ENCODE measurements at places on chromosomes 11 and 22.

- no peak for DNase-seq
Measured at GRCh38 chr11:130635937-130636630, 187.6 kb downstream of the ADAMTS15 start.

DNA sequence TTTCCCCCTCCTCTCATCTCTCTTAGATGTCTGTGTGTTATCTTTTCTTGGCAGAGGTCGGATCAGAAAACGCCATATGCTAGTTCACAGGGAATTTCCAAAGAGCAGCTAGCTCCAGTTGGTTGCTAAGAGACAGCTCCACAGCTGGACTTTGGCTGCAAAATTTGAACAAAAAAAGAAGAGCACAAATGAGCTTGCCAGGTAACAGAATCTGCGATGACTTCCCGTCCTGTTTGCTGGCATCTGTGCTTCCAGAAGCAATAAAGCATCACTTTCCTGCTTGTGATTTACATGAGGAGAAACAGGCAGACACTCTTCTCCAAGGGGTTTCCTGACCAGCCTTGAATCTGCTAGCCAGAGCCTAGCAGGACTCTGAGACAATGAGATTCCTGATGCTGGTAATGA is 596.0 kb upstream of the B3GAT1 start:
- peak; percentile 34 for DNase-seq

GRCh38 chr11:86335131-86335767 is 33.2 kb downstream of the HIKESHI start:
- no peak for DNase-seq

DNA sequence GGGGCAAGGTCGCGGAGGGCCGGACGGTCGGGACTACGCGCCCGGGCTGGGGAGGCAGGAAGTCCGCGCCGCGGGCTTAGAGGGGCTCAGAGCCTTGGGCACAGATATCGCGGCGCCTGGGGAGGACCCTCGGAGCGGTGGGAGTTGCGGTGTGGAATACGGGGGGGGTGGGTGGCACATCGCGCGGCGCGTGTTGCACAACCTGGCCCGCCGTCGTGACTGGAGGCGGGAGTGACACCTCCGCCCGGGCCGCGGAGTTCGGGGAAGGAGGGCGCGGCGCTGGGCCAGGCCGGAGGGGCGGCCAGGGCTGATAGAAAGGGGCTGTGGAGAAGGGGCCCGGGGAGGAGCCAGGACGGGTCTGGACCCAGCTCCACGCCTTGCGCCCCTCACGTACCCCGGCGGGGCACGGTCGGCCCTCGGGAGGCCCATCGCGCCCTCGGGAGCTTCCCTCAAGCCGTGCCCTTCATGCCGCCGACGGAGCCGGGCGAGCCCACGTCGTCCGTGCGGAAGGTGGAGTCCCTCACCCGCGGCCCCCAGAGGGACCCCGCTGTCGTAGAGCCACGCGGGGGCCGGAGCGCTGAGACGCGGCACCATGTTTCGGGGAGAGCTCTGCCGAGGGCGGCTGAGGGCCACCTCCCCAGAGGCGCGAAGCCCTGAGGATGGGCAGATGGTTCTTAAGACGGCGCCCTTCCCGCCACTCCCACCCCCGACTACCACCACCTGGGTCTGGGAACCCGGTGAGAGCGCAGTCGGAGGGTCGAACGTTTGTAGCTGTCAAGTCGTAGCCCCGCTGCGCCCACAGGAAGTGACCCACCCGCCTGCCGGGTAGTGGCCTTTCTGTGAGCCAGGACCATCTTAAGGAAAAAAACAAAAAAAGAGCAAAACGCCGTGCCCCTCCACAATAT is 729 bp downstream of the IL17RA start:
- DNase-seq, result no peak

DNA sequence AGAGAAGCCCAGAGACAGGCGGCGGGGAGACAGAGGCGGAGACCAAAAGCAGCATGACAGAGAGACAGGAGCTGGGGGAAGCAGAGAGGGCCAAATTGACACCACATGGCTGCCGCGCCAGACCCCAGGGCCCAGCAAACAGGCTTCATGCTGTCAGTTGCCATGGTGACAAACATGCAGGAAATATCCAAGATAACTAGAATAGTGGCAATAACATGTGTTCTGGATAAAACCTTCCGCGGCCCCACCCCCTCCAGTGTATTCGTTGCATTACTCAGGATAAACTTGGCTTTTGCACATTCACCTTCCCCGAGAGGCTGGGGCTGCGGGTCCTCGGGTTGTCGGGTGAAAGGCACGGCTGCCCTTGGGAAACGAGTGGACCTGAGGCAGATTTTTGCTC is 49.9 kb upstream of the CDON start:
- DNase-seq, result no peak

- DNase-seq, result no peak
Measured at GRCh38 chr22:44046485-44047141, 22.5 kb downstream of the PARVB start.

DNA sequence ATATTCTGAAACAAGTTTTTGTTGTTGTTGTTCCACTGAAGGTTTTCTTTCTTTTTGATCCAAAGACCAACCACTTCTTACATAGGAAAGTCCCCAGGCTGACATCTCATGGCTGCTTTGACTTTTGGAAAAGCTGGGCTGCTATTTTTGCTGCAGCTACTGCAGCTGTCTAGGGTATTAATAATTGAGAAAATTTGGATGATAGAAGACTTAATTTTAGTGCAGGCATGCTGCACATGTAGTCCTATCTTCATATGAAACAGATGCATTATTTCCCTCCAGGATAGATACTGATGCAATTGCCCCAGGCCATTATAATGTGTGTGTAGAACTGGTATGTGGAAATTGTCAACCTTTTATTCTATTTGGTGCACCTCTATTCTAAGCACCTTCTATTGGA is 131.4 kb downstream of the NAV2 start:
- no peak for DNase-seq

DNA sequence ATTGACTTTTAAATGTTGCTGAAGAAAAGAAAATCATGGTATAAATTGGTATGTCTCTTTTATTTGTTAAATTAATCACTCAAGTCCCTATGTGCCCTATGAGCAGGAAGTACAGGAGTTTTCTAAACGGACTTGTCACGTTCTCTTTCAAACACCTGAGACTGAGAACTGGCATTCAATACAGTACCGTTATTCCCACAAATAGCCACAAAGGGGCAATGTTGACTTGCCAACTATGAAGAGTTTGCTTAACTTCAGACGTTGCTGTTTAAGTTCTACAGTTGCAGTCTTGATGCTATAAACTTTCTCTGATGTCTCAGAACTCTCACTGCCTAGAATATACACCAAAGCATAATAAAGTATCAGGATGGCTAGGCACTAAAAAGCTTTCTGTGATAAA is 7.6 kb downstream of the OR56A1 start:
- no peak for DNase-seq

DNA sequence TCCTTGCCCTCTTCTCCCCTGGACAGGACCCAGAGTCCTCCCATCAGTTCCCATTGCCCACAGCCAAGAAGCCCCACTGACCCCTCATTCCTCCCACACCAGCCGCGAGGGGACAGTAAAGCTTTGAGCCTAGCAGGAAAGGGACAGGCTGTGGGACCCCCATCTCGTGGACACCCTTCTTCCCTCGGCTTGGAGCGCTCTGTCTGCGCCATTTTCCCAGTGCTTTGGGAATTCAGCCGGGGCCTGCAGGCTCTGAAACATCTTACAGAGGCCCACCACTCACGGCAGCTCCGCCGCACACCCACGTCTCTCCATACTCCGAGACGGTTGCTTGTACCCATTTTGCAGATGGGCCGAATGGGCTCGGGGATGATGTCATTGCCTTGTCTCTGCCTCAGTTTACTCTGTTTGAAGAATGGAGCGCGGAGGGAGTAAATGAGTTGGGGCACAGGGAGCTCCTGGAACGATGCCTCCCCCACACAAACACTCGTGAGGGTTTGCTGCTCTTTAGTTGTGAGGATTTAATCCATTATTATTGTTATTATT is 447.7 kb downstream of the TBC1D22A start:
- no peak for DNase-seq

DNA sequence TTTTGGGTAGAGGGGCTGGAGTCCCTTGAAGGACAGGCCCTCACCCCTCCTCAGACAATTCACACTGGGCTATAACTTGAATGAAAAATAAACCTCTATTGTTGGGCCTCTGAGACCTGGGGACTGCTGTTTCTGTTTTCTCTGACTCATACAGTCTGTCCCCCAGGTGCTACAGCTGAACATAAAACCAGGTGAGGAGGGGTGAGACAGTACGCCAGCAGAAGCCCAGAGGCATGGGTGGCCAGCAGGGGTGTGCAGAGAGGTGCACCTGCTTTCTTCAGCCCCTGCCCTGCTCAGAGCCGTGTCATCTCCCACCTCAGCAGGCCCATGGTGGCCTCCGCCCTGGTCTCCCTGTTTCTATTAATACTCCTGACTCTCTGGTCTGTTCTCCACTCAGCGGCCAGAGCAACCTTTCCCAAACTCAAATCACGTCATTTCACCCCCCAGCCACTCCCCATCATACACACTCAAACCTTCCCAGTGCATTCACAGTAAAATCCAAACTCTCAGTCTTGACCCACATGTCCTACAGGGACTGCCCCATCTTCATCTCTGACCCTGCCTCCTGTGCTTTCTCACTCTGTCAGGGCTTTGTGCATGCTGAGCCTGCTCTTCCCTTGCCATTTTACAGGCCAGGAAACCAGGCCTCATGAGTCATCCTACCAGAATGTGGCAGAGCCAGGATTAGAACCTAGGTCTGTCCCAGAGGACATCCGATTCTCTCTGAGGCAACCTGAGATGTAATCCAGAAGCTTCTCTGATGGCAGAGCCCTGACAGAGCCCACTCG is 5.4 kb upstream of the IL2RB start:
- no peak for DNase-seq
